ENCODE measurements at places on chromosomes 12 and 14.

GRCh38 chr14:68781161-68782021 is 11.5 kb downstream of the ZFP36L1 start:
- DNase-seq: no peak

GRCh38 chr12:6550294-6551062 is 5.4 kb downstream of the IFFO1 start:
- no peak for DNase-seq

GRCh38 chr12:120835304-120835612 is 68.9 kb downstream of the SPPL3 start:
- no peak for DNase-seq

- peak; percentile 76 for DNase-seq
Observed at GRCh38 chr12:96274331-96274730, 80.2 kb downstream of the ELK3 start.

DNA sequence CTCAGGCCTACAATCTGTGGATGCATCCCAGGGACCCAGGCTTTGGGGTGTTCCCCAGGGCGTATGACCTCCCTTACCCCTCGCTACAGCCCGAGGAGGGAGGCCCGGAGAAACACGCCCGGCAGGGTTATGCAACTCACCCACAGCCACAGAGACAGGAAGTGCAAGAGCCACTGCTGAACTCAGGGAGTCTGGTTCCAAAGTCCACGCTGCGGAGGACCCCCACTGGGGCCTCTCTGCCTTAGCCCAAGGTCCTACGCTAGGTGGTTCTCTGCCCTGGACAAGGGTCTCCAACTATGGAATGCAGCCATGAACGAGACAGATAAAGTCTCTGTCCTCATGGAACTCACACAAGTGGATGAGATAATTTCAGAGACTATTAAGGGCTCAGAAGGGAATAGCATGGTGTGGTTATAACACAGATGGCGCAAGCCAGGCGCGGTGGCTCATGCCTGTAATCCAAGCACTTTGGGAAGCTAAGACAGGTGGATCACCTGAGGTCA is 11.3 kb downstream of the SCARB1 start:
- peak; percentile 45 for DNase-seq

DNA sequence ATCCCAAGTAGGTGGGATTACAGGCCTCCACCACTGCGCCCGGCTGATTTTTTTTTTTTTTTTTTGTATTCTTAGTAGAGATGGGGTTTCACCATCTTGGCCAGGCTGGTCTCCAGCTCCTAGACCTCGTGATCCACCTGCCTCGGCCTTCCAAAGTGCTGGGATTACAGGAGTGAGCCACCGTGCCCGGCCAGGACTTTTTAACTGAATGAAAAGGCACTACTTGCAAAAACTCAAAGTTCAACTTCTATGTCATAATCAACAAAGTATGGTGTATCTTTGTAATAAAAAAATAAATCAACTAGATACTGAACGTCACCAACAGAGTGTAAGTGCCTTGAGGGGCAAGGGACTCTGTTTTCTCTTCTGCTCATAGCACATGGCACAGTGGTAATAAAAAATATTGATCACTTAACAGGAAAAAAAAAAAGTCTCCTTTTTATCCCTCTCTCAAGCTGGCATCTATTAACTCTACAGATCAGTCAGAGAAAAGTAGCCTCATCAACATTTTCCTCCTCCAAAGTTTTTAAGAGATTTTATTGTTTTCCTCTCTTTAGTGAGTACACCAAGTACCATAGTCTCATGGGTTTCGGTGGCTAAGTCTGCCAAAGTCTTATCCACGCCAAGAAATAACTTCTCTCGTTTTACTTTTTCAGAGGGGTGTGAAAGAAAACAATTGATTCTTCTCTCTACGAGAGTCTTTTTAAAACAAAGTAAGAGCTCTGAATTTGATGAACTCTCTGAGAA is 10.6 kb upstream of the FOXN3 start:
- no peak for DNase-seq

DNA sequence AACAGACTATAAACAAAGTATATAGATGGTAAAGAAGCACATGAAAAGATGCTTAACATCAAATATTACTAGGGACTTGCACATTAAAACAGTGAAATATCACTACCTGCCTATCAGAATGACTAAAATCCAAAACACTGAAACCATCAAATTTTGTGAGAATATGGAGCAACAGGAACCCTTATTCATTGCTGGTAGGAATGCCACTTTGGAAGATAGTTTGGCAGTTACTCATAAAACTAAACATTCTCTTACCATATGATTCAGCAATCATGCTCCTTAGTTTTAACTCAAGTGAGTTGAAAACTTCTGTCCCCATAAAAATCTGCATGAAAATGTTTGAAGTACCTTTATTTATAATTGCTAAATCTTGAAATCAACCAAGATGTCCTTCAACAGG is 297.6 kb downstream of the DAD1 start:
- DNase-seq: peak; percentile 36

DNA sequence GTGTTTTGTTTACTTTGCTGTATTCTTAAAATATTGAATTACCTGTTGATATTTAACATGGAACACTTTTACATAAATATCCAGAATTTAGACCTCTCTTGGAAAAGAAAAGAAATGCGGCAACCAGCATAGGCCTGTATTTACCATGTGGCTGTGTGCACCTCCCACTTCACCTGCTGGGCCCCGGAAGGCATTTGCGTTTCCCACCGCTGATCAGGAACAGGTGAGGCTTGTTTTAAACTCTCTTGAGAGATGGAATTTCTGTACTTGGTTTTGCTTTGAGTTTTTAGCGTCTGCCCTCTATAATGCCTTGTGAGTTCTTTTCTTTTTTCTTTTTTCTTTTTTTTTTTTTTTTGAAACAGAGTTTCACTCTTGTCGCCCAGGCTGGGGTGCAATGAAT is 124.2 kb downstream of the GLT1D1 start:
- no peak for DNase-seq

DNA sequence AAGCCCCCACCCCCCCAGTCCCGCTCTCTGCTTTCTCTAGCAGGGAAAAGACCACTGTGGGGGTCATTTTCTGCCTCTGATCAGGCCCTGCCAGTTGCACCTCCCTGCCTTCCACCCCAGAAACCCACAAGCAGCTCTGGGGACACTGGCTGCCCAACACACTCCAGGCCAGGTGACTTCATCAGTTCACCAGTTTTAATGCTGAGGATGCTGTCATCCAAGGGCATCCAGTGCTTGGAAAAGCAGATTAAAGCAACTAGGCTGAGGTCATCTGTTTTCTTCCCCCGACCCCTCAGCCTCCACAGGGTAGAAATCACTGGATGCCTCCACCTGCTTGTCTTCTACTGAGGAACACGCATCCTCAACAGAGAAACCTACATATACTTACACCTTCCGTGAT is 282.4 kb downstream of the DPF3 start:
- no peak for DNase-seq

GRCh38 chr12:48358937-48359513 is 8.3 kb upstream of the ZNF641 start:
- no peak for DNase-seq

GRCh38 chr12:110354172-110354780 is 49.2 kb downstream of the ANAPC7 start:
- DNase-seq: no peak

DNA sequence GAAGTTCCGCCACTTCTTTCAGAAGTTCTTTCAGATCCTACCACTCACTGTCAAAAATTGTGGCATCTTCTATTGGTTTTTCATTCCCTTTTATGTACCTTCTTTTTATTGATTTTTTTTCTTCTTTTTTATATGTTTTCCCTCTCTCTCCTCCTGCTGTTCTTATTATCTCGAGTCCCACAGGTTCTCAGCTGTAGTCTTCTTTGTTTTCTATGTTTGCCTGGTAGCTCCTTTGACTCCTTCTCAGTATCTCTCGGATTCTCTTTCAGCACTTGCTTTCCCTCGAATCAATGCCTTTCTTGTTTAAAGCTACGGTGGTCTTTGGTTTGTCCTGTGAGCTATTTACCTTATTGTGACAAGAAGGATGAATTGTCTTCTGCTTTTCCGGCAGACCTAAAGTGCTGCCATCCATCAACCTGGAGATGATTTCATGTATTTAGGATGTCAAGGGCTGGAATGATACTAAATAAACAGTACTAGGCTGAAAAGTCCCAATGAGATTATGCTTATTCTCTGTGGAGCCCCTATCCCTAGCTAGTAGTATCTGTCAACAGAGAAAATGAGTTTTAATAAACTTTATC is 541.7 kb downstream of the NOVA1 start:
- DNase-seq: no peak

DNA sequence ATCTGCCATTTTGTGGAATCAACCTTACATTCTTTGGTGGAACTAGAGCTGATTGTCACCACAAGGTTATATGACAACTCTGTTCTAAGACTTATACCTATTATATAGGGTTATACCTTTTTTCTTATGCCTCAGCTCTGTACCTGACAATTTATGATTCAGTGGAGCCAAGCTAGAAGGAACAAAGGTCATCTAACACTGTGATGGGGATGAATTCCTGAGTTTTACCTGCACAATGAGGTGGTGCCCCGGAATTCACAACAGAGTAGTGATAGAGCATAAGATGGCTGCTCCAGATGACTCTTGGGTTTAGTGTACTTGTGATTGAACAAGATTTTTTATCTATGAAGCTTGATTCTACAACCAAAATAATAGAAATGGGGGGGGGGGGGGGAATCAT is 207.3 kb downstream of the PCNX1 start:
- no peak for DNase-seq

DNA sequence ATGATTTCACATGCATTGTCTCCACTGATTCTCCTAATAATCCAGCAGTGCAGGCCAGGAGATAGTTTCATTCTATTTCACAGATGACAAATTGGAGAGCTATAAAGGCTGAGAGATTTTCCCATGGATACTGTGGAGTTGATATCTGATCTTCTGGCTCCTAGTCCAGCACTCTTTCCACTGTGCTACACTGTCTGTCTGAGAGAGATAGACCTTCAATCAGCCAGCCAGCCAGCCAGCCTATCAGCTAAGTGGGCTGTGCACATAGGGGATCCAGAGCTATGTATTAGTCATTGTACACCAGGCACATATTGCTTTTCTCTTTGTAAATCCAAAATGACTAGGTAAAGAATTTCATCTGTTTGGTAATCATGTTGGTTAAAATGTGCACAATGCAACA is 91.8 kb upstream of the ATP2B1 start:
- no peak for DNase-seq

DNA sequence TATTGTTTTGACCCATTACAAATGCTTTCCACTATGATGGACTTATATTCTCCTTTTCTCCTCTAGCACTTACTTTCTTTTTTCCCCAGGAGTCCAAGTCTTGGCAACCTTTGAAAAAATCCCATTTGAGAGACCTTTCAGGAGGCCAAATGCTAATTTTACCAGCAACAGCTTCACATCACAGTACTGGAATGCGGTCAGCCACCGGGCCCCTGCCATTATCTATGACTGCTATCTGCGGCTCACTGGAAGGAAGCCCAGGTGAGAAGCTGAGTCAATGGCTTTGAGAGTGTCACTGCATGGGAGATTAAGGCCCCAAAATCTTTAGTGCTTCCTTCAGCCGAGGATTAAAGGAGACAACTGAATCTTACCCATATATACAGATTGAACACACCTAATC is 64.2 kb downstream of the ERGIC2 start:
- DNase-seq: peak; percentile 64

GRCh38 chr14:81110186-81110585 is 110.6 kb downstream of the GTF2A1 start:
- no peak for DNase-seq

- DNase-seq: no peak
Observed at GRCh38 chr14:95244587-95244986, 75.1 kb downstream of the CLMN start.

- DNase-seq: no peak
Observed at GRCh38 chr14:85953265-85953664, 423.3 kb downstream of the FLRT2 start.

DNA sequence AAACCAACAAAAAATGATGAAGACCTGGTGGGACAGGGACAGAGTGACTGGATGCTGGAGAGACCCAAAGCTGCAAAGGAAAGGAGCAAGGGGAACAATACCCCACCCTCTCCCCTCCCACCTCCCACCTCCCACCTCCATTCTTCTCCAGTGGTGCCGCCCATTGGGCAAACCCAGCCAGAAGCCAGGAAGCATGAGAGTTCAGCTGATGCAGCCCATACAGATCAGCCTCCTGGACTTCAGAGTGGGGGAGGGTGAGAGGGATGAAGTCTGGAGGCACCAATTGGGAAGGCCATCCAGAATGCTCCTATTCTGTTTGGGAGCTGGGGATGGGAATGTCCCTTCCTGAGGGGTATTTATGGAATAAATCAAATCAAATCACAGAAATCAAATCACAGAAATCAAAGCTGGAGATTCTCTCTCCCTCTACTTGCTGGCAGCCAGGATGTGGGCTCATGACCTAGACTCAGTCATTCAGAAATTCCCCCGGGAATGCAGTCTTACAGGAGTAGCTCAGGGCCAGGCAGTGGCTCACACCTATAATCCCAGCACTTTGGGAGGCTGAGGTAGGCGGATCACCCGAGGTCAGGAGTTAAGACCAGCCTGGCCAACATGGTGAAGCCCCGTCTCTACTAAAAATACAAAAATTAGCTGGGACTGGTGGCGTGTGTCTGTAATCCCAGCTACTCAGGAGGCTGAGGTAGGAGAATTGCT is 31.1 kb downstream of the IRF2BPL start:
- DNase-seq: peak; percentile 35

DNA sequence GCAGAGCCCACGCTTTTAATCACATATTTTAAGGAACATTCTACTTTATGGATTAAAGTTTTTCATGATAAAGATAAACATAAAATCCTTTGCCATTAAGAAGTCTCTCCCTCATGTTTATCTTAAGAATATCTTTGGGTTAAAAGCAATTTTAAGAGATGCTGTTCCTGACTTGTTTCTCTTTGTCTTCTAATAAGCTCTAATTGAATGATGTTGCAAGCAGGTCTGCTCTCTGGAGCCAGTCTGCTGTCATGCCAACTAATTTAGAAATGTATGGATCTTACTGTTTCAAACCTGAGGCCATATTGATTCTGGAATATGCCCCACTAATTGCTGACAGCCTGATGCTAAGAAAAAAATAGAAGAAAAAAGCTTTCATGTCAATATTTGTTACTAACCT is 173.6 kb downstream of the TTC8 start:
- DNase-seq: no peak

Data from EL (cell line).